ENCODE measurements at places on chromosomes 16 and 17.

DNA sequence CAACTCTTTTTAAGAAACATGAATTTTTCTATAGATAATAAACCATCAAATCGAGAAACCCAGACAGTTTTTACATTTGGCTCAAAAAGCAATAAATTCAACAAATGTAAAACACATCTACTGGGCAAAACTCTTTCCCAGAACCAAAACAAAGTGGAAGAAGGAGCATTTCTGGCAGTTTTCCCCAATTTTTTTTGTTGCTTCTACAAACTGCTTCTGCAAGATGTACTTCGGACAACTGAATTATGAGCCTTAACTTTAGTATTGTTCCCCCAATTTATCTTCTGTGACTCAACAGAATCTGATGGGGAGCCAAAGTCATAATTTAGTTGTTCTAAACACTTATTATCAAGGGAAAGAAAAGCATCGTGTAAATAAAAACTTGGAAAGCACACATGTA, 1047.2 kb downstream of the CDH11 start:
- DNase-seq, result no peak

- DNase-seq, result no peak
Observed at GRCh38 chr16:86578611-86579267, 390 bp downstream of the FOXL1 start.

DNA sequence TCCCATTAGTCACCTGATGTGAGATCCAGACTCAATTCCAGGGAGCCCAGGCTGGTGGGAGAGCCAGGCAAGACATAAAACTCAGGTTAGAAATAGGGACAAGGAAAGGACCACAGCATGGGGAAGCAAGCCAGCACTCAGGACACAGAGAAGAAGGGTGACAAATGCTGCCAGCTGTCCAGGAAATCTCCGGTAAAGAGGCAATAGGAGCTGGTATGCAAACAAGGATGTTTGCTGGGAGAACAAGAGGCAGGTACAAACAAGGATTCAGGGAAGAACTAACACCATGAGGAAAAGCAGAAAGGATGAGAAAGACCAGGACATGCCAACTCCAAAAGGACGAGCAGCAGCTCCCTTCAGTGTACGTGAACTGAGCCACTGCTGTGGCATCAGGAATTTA, 10.2 kb upstream of the TXNDC11 start:
- DNase-seq, result no peak

DNA sequence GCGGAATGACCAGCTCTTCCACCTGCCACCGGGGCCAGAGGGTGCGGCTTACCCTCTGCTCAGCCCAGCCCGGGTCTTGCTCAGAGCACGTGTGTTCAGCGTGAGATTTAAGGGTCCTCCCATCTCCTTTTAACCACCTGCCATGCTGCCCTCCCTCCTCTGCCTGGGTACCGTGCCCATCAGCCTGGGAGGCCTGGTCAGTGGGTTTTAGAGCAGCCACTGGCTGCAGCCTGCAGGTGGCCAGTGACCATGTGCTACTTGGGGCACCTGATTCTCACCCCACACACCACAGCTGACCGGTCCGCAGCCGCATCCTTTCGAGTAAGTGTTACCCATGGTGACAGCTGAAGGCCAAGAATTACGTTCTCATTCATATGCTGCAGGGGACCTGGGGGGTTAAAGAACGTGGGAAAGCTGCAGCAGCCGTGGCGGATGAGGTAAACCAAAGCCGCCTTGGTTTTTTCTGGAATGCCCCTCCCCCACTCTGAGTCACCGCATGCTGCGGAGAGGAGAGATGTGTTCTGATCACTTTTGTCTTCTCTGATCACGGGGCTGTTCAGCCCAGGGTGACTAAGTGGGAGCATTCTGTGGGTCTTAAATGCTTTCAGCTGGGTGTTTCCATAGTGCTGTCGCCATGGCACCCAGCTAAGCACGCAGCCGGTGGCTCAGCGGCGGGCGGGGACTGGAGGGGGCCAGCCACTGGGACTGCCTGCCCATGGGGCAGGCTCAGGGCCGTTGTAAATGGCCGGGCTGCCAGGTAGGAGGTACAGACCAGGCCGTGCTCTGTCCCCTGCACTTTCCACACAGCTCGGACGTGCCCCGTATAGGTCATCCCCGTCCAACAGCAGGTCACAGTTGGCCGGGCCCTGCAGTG, 59.8 kb downstream of the BAIAP2 start:
- DNase-seq, result peak; percentile 88

DNA sequence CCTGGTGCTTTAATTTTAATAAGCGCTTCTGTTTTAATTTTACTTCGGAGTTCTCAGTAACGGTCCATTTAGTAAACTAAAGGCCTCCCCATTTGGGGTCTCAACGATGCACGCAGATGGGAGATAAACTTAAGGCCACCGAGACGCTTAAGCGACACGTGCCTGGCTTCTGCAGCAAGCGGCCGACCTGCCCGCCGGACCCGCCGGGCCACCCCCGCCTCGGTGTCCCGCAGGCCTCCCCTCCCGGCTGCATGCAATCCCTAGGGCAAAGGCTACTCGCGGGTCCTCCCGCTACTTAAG, 592 bp downstream of the GCSH start:
- no peak for DNase-seq

DNA sequence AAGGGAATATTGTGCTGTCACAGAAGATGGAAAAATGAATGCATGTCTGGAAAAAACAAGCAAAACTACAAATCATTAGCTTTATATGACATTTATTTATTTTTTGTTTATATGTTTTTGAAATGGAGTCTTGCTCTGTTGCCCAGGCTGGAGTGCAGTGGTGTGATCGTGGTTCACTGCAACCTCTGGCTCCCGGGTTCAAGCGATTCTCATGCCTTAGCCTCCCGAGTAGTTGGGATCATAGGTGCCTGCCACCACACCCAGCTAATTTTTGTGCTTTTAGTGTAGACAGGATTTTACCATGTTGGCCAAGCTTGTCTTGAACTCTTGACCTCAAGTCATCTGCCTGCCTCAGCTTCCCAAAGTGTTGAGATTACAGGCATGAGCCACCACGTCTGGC, 8.5 kb downstream of the NDE1 start:
- no peak for DNase-seq

DNA sequence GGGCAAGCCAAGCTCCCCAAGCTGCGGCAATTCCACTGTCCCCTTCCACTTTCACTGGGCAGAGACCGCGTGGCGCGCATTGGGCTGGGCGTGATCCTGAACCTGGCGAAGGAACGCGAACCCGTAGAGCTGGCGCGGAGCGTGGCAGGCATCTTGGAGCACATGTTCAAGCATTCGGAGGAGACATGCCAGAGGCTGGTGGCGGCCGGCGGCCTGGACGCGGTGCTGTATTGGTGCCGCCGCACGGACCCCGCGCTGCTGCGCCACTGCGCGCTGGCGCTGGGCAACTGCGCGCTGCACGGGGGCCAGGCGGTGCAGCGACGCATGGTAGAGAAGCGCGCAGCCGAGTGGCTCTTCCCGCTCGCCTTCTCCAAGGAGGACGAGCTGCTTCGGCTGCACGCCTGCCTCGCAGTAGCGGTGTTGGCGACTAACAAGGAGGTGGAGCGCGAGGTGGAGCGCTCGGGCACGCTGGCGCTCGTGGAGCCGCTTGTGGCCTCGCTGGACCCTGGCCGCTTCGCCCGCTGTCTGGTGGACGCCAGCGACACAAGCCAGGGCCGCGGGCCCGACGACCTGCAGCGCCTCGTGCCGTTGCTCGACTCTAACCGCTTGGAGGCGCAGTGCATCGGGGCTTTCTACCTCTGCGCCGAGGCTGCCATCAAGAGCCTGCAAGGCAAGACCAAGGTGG, 9.8 kb downstream of the SARM1 start:
- DNase-seq, result no peak

DNA sequence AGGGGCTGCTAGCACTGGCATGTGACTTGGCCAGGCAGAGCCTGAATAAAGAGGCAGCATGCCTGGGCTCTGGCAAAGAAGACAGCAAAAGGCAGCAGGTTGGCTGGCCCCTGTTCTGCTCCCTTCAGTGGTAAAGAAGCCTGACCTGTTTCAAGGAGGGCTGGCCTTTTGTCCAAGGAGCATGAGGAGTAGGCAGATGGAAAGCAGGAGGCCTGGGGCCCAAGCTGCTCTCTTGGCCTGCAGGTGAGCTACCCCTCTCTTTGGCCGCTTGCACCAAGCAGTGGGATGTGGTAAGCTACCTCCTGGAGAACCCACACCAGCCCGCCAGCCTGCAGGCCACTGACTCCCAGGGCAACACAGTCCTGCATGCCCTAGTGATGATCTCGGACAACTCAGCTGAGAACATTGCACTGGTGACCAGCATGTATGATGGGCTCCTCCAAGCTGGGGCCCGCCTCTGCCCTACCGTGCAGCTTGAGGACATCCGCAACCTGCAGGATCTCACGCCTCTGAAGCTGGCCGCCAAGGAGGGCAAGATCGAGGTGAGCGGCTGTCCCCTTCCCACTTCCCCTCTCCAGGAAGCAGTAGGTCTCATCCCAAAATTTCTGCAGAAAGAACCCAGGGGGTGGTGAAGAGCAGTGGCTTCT, 8.0 kb downstream of the TRPV2 start:
- no peak for DNase-seq

DNA sequence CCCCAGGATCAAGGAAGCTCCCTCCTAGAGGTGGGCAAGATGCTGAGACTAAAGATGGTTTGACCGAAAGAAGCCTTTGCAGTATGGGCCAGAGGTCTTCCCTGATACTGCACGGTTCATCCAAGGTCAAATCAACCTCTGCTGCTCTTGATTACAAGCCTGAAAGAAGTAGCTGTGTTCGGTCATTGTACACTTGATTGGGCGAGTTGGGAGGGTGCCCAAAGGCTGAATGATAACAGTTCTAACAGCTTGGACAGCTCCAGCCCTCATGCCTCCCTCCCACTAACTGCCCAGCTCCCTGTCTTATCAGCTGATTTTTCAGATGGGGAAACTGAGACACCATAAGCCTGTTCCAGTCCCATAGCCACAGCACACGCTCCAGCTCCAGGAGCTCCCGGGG, 42.8 kb downstream of the ABCC12 start:
- DNase-seq, result no peak

DNA sequence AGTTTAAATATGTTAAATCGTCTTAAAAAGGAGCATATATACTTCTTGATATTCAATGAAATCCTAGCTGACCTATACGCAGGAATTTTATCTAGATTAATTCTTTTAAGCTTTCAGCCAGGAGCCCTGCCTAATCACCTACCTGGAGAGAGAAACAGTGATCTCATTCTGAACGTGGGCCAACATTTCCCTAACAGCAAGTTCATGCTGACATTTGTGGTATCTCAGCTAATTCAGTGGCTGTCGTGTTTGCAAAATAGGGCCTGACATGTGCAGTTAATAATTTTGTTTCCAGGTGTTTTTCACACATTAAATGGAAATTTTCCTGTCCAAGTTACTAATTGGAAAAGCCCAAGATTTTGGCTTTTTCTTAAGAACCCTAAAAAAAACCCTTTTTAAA, 17.4 kb downstream of the KRT24 start:
- DNase-seq, result no peak

DNA sequence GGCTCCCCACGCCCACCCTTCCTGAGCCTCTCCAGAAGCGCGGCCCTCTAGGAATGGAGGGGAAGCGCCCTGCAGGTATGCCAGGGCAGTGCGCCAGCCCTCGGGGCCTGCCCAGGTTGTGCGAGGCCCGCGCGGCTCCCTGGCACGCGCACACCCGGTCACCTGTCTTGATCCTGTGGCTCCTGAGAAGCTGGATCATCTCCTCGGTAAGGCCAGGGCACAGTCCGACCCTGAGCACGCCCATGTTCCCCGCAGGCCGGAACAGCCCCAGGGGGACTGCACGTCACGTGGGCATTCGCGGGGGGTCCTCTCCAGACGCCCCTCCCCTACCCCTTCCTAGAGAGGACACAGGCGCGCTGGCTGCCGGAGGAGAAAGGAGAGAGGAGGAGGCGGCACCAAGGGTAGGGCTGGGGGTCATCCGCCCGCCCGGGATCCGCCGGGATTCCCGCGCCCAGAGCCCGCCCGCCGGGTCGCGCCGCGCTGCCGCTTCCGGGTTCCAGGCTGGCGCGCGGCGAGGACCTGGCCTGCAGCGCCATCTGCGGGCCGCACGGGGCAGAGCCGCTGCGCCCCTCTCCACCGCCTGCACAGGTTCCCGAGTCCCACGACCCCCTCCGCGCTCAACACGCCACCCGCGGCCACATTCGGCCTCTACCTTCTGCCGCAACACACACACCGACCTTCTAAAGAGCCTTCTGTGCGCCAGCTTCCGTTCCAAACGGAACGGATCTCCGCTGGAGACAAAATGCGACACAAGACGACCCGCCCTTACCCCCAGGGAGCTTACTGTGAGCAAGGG, at the start of gene RAD51D:
TSS of gene RAD51D (minus strand) at position 491 of the 796 bp plus-strand sequence. CDS start at position 244, 247 bp downstream.
- DNase-seq, result peak; percentile 44

- no peak for DNase-seq
Observed at GRCh38 chr16:69814561-69814960, 52.4 kb downstream of the WWP2 start.

- DNase-seq, result no peak
Observed at GRCh38 chr16:11915114-11915643, 577 bp downstream of the GSPT1 start.

DNA sequence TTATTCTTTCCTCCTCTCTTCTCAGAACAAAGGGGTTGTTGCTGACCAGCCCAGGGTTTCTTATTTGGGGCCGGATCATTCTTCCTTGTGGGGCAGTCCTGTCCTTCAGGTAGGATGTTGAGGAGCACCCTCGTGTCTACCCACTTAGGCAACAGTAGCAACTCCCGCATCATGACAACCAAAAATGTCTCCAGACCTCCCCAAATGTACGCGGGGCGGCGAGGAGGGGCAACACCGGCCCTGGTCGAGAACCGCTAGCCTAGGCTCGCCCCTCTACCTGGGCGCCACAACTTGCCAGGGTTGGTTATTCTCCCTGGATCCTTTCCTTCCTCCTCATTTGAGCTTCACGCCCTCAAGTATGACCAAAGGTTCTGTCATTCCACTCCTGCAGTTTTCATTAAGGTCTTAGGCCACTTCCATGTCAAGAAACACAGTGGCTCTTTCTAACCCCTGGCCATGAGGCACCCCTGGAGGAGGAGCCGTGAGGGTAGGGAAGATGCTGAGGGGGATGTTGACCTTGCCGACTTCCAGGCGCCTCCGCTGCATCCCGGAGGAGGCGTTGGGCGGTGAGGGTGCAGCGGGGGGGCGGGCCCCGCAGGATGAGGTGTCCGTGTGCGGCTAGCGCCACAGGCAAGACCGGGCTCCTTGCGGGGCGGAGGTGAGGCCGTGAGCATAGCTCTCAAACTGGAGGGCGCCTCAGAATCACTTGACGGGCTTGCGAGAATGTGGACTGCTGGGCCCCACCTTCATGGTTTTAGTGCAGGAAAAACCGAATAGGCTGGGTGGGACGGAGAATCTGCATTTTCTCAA, 712 bp upstream of the SPECC1 start:
- DNase-seq, result peak; percentile 30

DNA sequence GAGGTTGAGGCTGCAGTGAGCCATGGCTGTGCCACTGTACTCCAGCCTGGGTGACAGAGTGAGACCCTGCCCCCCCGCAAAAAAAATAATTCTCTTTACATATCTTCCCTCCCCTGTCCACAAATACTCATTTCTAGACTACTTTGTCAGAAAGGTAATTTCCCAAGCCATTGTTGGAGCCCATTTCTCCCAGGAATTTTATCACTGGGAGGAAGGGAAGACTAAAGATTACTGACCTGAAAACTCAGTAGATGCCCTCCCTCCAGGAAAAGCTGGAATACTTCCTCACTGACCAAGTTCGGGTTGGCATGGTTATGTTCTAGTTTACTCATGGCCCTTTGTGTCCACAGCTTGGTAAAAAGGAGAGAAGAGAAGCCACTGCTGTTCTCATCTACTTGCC, 4.1 kb downstream of the CALCOCO2 start:
- DNase-seq, result no peak

- DNase-seq, result no peak
Observed at GRCh38 chr16:81421536-81421935, 23.1 kb upstream of the CMIP start.

Measured in omental fat pad (tissue), 4 donors.